Glutamatergic neuron (in vitro differentiated cells): ENCODE measurements at places on chromosomes 12 and 14.
A peak's percentile ranks its signal among the peaks of the same experiment; 100 is the strongest.

DNA sequence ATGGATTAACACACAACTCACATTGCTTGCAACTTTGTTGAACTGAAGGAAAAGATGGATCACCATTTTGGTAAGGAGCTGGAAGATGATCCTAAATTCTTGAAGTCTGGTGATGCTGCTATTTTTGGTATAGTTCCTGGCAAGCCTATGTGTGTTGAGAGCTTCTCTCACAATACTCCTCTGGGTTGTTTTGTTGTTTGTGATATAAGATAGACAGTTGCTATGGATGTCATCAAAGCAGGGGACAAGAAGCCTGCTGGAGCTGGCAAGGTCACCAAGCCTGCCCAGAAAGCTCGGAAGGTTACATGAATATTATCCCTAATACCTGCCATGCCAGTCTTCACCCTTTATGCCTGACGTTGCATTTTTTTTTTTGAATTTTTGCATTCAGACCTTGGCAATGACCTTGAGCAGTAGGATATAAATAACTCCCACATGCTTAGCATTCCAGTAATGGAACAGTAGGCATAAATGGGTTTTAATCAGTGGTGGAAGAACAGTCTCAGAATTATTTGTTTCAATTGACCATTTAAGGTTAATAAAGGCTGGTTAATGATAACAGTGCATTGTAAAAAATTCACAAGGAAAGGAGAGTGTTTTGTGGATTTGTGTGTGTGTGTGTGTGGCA, 129.0 kb upstream of the SEL1L start:
- no peak for DNase-seq

DNA sequence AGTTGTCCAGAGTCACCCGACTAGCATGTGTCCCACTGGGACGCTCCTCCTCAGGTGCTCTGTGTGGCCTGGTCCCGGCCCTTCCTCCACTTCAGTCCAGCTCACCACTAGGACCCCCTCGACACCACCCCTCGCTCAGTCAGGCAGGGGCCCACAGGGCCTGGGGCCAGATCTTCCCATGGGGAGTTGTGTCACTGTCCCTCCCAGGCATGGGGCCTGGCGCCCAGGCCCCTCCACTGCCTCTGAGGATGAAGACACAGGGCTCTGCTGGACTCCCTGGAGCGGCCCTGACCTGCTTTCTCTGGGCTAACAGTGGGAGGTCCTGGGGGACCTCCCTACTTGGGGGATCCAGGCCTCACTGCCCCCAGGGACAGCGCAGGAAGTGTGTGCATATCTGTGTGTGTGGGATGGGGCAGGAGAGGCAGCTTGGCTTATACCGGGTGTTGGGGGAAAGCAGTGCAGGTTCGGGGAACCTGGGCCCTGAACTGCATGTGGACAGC, 43.8 kb downstream of the KRT80 start:
- DNase-seq: no peak

- peak; percentile 90 for DNase-seq
Observed at GRCh38 chr14:20873370-20874177, 17.6 kb upstream of the RNASE3 start.

DNA sequence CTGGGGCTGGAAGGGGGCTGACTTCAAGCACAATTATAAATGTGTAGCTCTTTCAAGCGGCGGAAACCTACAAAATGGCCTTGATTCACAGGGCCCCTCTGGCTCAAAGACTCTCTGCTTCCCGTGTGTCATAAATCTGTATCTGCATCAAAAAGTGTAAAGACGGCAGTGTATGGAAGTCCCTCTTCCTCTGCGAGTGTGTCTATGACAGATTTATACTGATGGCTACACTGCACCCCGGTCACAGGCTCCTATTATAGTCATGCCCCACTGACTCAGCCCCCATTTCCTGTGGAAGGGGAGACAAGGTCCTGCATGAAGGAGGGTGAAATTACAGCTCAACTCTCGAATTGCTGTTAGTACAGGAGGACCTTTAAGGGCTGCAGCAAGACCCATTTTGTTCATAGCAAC, 68.6 kb downstream of the HMGA2 start:
- no peak for DNase-seq

GRCh38 chr14:75315144-75315543, 36.5 kb downstream of the FOS start:
- no peak for DNase-seq

DNA sequence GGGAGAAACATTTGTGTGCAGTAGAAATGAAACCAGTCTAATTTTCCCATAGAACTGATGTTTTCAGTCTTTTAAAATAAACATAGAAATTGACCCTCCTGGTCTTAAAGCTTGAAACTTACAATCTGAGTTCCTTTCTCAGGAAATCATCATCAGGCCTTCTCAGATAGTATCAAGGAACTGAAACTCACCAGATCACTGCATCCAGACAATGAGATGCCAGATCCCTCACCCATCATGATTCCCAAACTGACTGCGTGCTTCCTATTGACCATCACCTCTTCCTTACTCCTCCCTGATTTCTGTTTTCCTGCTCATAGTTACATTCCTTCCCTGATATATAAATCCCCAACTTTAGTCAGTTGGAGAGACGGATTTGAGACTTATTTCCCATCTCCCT, 195.0 kb upstream of the AMIGO2 start:
- no peak for DNase-seq

DNA sequence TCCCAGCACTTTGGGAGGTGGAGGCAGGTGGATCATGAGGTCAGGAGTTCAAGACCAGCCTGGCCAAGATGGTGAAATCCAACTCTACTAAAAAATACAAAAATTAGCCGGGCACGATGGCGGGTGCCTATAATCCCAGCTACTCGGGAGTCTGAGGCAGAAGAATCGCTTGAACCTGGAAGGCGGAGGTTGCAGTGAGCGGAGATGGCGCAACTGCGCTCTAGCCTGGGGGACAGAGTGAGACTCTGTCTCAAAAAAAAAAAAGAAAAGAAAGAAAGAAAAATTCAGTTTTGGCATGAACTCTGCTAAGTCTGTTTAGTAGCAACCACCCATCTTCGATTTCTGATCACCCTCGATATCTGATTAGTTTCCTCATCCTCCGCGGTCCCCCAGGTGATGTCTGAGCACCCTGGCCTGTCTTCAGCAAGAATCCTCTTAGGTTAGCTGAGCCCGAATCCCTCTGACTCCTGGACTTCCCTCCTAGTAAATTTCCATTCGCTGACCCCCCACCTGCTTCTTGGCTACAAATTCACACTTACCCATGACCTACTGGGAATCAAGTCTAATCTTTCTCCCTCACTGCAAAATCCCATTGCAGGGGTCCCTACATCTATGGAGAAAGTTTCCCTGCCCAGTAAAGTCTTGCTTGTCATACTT, 879 bp upstream of the HSPB8 start:
- no peak for DNase-seq

DNA sequence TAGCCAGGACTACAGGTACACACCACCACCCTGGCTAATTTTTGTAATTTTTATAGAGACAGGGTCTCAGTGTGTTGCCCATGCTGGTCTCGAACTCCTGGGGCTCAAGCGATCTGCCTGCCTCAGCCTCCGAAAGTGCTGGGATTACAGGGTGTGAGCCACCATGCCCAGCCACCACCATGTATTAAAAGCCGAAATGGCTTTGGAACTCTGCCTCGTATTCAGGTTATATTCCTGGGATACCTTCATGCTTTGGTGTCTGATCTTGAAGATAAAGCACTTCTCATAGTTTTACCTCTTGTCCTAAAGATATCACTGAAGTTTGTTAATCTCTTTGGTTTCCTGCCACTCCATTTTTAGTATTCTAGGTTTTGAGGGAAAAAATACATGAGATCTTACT, 47.2 kb downstream of the MYO1H start:
- no peak for DNase-seq

DNA sequence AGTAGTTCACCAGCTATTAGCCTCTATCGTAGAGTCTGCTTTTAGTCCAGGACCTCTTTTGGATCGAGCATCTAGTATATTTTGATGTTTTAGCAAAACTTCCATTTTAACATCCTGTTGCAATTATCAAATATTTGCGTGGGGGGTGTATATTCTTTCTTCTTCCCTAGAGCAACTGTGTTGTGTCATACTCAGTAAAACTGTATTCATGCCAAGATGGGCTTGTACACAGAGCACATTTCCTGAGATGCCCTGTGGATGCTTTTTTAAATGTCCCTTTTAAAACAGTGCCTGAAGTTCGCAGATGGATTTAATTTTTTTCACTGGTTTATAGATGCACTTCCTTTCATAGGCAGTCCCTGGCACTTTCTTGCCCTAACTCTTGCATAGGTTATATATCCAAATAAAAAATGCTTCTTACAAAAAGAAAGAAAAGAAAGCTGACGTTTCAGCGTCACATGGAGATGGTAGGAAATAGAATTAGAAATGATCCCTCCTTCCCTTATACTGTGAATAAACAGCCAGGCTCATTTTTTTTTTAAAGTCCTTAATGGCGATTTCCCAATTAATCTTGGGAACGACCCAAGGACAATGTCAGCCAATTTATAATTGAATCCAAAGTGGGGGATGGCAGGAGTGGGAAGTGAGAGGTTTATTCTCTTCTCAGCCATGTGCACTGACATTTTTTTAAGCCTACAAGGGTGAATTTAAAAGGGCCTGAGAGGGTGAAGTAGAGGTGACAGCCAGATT, 247.0 kb downstream of the SLC41A2 start:
- no peak for DNase-seq

GRCh38 chr12:114917307-114917706, 233.3 kb upstream of the TBX3 start:
- no peak for DNase-seq

- no peak for DNase-seq
Observed at GRCh38 chr12:112353393-112353792, 28.8 kb downstream of the HECTD4 start.

DNA sequence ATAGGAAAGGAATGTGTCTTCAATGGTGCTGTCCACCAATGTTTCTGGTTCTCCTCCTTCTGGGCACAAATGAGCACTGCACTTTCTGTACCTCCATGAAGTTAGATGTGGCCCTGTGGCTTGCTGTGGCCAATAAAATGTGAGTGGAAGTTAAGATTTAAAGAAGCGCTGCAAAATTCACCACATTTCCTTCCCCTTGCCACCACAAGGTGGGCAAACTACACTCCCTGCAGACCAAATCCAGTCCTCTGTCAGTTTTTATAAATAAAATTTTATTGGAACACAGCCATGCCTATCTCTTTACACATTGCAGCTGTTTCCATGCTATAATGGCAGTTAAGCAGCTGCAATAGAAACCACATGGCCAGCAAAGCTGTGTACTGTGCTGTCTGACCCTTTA, 141.4 kb upstream of the TMPO start:
- DNase-seq: no peak

- peak; percentile 89 for DNase-seq
Observed at GRCh38 chr12:84911271-84912197, 1.1 kb downstream of the SLC6A15 start.

DNA sequence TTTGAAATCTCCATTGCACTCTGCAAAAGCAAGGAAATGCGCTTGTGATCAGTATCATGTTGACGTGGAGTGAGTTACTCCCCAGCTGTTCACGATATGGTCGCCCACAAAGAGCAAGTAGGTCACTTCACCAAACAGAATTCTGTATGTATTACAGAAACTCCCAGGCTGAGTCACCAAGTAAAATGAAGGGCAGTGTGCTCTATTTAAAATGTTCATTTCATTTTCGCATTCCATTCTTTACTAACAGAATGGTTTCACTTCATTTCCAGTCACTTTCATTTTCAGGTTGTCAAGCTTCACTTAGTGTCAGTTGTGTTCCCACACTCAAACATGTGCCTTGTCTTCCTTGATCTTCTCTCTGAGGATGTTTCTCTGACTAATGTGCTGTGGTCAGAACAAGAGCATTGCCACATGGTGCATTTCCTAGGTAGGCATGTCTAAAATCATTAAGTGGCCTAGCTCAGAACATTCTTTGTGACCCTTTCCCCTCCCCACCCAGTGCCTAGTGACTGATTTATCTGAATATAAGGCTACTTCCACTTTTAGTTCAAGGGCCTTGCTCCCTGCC, 391.2 kb downstream of the RAD51B start:
- no peak for DNase-seq

- DNase-seq: no peak
Observed at GRCh38 chr12:25242981-25243679, 7.6 kb downstream of the KRAS start.

- no peak for DNase-seq
Observed at GRCh38 chr12:105322070-105322469, 8.4 kb upstream of the C12orf75 start.

GRCh38 chr12:106031761-106032622, 106.8 kb downstream of the NUAK1 start:
- DNase-seq: no peak

GRCh38 chr12:120490833-120491512, 4.9 kb upstream of the DYNLL1 start:
- DNase-seq: no peak

DNA sequence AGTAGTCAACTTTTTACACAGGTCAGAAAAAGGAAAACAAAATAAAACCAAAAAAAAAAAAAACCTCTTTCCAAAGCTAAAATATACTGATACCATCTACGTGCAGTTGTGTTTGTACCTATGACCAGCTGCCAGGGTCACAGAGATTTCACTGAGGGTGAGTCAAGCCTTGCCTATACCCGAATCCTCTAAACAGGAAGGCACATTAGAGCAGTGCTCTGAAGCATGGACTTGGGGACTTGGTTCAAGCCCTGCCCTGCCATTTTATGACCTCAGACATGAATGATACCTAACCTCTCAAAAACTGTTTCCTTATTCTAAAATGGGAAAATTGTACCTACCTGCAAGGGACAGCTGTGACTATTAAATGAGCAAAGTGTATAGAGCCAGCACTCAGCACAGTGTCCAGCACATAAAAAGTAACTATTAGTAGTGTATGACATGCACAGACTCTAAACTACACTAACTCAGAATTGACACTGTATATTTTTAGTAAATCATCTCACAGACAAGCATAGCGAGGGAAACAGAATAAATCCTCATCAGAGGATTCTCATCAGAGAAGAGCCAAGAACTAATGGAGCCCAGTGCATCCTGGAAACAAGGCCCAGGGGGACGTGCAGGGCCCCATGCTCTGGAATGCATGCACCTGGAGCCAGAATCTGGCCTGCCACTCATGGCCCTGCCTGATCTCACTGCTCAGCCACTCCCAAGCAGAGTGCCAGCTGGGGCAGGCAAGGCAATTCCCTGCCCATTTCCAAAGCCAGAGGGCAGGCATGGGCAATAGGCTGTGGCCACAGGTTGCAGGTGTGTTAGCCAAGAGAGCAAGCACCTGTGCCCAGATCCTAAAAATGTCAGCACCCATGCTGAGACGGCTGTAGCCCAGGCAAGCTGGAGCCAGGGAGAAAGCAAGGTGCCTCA, 57.0 kb downstream of the NT5DC3 start:
- no peak for DNase-seq

DNA sequence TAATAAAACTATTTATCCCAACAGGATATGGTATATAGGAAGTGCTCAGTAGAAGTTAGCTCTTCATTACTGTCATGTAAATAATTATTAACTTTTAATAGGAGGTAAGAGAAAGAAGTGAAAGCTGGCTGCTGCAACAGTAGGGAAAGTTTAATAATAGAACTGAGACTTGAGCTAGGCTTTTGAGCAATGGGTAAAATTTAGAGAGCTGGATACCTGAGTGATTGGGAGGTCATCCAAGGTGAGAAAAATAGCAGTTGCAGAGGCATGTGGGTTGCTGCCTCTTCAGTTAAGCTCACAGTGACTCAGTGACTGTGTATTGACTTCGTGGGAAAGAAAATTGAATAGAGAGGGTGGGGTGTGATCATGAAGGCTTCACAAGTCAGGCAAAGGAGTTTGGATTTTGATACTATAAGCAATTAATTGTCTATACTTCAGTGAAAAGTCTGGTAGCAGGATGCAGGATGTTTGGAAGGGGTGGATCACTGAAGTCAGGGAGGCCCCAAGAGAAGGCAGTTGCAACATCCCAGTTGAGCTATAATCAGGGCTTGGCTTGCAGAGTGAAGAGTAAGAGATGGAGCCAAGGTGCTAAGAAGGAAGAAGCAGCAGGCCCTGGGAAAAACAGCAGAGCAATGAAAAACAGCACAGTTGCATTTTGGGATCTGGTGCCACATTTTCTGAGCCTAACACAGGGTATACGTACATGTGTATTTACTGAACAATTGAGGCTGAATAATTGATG, 172.0 kb upstream of the FRMD6 start:
- no peak for DNase-seq
